ENCODE measurements at places on chromosomes 5 and 9.
A peak's percentile ranks its signal among the peaks of the same experiment; 100 is the strongest.

DNA sequence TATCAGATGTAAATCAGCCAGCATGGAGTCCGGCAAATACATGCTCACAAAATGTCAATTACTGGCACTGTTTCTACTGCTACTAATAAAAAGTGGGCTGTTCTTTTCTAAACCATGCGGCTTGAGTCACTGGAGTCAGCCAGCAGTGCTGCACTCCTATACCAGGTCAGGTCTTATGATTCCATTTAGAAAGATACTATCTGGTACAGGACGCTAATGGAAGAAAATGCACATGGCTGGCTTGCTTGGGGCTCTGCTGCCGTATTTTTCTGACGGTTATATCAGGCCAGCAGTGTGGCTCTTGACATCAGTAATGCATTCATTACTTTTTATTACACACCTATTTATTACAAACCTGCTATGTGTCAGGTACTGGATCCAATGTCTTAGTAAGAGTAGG is 74.3 kb downstream of the NDFIP1 start:
- DNase-seq = no peak

- peak; percentile 46 for DNase-seq
Observed at GRCh38 chr5:120457839-120458507, 6.1 kb upstream of the PRR16 start.

DNA sequence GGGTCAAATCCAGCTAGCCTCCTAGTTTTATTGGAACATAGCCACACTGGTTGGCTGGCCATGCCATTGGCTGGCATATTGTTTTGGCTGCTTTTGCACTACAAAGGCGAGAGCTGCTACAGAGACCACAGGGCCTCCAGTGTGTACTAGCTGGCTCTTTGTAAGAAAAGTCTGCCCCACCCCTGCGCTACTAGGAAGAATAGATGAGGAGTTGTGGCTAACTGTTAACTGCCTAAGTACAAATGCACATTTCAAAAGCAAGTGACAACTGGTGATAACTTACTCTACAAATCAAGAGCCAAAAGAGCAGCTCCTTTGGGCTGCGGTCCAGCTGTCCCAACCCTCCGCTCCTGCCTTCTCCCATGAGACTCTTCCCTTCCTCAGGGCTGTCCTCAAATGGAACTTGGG is 63.9 kb downstream of the SERINC5 start:
- DNase-seq = no peak

- DNase-seq = no peak
Observed at GRCh38 chr5:170307575-170308465, 10.2 kb upstream of the LCP2 start.

GRCh38 chr9:437066-437465 is 222.4 kb downstream of the DOCK8 start:
- DNase-seq = no peak

DNA sequence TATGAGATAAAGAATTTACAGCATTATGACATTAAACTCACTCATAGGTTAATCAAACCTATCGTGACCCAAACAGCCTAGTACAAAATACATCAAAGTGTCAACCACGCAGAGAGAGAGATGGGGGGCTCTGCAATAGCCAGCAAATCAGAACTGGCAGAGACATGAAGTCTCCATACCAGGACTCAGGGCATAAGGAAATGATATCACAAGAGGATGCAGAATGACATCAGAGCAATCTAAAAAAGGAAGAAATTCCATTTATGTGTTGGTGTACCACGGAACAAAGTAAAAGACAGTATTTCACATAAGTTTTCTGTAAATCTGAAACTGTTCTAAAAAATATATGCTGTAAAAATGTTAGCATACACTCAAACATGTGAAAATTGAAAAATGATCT is 24.6 kb downstream of the BICD2 start:
- no peak for DNase-seq

DNA sequence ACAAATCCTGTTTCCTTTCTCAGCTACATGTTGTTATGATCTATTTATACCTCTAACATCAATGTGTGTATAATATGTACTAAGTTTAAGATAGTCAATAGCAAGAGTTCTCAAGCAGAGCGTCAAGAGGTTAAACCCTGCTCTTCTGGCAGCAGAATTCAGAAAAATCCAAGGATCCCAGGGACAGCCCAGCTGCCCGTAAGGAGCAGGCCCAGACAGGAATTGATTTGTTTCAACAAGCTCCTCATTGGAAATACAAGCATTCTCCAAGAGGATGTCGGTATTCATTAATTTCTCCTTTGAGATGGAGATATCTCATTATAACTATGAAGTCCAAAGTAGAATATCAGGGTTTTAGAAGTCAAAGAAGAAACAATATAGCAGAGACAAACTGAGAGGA is 14.9 kb downstream of the EFNA5 start:
- no peak for DNase-seq

DNA sequence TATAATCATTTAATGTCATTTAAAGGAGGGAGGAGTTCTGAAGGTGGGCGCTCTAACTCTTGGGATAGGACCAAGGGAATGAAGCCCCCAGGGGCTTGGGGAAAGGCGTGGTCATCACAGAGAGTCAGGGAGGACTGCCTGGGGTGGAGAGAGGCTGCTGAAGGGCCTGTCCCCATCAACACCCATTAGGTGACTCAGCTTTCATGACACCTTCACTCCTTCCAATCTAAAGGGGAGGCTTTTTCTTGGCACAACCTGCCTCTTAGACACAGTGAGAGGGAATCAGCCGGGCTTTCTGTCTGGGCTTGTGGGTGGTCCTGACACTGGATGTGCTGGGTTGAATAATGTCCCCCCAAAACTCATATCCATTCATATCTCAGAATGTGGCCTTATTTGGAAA is 31.4 kb upstream of the ANKRD33B start:
- no peak for DNase-seq

GRCh38 chr9:136650648-136651047 is 12.1 kb upstream of the EGFL7 start:
- DNase-seq = no peak

DNA sequence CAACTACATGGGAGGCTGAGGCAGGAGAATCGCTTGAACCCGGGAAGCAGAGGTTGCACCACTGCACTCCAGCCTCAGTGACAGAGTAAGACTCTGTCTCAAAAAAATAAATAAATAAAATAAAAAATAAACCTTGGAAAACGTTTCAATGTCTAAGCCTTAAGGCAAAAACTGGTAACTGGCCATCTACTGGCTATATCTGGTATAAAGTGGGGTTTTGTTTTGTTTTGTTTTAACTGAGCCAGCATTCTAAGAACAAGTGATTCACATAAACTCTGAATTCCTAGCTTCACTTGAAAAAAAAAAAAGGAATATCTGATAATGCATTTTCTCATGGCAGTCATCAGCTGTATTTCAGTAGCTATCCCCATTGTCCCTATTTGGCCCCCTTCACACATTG is 126.1 kb upstream of the EFNA5 start:
- no peak for DNase-seq

DNA sequence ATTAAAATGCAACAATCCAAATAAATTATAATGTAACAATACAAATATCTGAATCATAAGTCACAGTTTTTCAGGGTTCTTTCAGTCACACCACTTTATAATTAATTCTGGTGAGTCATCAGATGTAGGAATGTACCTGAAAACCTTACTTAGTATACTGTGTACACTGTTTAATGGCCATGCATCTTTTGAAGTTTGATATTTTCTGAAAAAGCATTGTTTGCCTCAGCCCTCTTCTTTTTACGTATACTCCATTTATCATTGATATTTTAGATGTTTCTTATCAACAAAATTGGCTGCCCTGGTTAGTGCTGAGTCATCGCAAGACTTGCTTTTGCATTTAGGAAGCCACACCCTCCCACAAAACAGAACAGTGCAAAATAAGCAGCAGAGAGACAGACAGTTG is 218.6 kb downstream of the PJA2 start:
- DNase-seq = no peak

GRCh38 chr9:109242741-109243140 is 75.7 kb upstream of the FRRS1L start:
- no peak for DNase-seq

DNA sequence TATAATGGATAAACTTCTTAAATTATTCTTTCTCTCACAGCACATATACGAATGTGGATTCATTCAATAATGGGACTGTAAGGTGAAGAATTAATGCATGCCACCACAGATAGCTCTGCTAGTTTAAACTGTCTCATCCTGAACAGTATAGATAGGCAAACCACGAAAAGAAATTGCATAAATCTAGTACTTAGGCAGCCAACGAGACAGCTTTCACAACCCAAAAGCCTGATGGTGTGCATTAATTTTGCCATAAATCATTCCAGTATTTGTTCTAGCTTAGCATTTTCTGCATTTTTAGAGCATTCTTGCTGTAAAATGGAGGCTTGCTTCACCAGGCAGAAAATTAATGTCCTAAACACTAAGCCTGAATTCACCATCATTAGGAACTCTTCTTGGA is 834.2 kb upstream of the DMAC1 start:
- no peak for DNase-seq

All from activated CD4-positive, alpha-beta T cell treated with anti-CD3 and anti-CD28 coated beads, Interleukin-2, amount 50 U/mL, for 48 hours (primary cell).